ENCODE measurements at places on chromosomes 5 and 9. TPM values are rescaled to one million over a fixed set of nuclear protein-coding genes. Genes with fewer than 3 reads are reported as not detected.
A peak's percentile ranks its signal among the peaks of the same experiment; 100 is the strongest.

DNA sequence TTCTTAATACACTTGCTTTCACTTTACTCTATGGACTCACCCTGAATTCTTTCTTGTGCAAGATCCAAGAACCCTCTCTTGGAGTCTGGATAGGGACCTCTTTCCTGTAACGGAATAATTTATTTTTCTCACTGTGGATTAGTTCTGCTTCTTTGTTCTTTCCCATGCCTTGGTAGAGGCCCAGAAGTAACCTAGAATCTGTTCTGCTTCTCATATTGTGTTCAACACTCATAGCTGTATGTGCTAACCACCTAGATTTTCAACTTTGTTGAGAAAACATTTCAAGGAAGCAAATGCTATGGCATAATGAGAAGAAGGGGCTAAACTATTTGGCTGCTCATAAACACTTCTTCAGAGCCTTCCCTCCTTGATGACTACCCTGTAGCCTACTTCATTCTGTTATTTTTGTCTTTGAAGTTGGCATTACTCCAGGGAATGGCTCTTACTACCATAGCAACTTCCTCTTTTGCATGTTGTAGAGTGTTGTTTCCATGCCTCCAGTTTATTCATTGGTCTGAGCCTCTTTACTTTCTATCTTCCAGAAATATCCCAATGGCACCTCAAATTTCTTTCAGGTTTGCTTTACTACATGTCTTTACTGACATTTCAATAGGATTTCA, 74.3 kb downstream of the KIAA0825 start:
- DNase-seq: no peak

DNA sequence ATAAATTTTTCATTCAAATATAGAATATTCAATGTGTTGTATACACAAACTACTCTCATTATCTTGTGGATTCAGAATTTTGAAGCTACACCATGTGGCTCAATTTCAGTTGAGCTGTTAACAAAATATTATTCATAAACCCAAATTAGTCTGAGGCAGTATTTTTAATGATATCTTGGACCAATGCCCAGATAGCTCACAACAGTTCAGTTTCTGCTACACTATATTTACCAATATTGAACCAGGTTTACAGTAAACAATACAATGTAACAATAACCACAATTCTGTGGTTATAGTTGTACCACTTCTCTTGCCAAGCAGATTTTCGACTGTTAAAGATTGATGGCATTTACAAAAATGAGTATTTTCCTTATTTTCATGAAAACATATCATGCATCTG, 99.9 kb downstream of the SSBP2 start:
- DNase-seq: no peak

DNA sequence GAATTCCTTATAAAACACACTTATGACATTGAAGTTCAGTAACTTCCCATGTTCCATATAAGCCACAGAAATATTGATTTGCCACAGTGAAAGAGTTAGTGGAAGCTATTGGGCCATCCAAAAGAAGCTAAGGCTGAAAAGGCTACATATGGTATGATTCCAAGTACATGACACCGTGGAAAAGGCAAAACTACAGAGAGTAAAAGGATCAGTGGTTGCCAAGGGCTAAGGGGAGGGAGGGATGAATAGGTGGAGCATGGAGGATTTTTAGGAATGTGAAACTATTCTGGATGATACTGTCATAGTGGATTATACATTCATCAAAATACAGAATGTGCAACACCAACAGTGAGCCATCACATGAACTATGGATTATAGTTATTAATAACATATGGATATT, 109.7 kb downstream of the F2RL2 start:
- DNase-seq: no peak

DNA sequence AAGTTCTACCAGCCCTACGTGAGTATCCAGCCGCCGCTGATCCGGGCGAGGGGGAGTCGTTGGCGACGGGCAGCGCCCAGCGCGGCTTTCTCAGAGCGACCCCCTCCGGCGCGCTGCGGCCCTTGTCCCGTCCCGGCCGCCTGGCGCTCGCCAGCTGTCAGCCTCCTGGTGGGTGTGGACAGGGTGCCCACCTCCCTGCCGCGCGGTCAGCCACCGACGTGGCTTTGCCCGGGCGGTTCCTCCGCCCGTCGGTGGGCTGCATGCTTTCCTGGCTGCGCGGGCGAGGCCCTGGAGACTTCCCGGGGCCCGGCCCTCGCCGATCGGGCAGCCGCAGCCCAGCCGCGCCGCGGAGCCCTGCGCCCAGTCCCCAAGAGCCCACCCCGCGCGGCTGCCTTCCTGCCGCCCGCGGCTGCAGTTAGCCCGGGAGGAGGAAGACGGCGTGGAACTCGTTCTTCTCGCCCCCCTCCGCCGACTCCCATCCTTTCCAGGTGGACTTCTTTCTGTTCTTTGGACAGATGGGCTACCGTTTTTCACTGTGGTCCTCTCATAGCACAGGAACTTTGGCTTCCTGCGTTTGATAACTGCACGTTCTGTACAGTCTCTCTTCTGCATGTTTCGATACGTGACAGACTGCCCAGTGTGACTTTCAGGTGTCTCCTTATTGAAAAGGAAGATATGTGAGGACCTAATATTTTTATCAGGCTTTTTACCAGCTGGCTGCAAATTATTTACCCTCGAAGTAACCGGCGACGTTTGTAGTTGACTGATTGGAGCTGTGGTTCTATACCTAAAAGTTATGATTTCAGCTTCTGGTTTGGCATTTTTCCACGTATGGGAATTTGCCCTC, 577 bp downstream of the AP3S1 start:
- peak; percentile 78 for DNase-seq

DNA sequence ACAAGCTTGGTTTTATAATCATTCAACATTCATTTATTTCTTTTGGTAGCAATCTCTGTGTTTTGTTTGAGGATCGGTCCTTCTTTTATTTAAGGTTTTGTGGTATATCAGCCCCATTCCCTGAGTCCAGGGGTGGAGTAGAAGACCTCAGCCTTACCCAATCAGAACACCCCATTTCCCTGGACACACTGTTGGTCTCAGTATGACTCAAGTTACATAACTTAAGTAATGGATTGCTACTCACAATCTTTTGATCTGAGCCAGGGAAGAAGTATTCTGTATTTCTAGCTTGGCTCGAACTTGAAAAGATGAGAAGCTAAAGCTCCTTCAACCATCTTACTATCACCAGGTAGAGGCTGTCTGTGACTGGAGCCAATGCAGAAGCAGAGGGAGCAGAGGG, 175.2 kb upstream of the HAPLN1 start:
- DNase-seq: no peak

DNA sequence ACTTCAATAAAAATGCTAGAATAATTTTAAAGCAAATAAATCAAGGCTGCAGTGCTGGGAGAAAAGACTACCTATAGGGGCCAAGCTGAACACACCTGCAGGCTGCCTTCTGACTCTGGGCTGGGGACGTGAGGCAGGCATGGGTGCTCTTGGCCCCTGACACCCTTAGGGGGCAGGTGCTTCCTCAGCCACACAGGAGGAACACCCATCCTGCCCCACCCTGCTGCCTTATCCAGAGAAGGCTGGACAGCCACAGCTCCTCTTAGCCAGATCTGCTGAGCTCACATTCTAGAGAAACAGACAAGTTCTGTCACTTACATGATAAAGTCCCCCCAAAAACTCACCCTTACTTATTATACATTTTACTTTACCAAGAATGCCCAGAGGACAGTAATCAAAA, 6.6 kb upstream of the LMX1B start:
- DNase-seq: no peak

GRCh38 chr5:107936515-107936914, 265.8 kb upstream of the EFNA5 start:
- no peak for DNase-seq

GRCh38 chr5:40154194-40154593, 525.5 kb upstream of the PTGER4 start:
- no peak for DNase-seq

GRCh38 chr5:109695005-109695926, 5.5 kb downstream of the MAN2A1 start:
- DNase-seq: no peak

- no peak for DNase-seq
These were observed 343.2 kb downstream of the TMEM232 start for GRCh38 chr5:110383231-110383630.

DNA sequence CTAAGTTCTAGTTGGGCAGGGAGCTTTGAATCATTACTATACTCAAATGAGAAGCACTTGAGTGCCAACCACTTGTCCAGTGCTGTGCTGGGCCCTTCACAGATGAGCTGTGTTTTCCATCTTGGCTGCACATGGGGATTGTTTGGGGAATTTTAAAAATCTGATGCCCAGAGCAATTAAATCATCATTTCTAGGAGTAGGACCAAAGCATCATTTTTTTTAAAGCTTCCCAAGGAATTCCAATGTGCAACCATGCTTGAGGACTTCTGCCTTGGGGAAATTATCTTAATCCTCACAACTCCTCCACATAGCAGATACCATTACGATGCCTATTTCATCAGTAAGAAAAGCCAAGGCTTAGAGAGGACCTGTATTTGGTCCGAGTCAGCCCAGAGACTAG, 131.4 kb downstream of the TMEM174 start:
- DNase-seq: no peak

GRCh38 chr5:138336952-138337684, 948 bp upstream of the FAM53C start:
- peak; percentile 88 for DNase-seq

DNA sequence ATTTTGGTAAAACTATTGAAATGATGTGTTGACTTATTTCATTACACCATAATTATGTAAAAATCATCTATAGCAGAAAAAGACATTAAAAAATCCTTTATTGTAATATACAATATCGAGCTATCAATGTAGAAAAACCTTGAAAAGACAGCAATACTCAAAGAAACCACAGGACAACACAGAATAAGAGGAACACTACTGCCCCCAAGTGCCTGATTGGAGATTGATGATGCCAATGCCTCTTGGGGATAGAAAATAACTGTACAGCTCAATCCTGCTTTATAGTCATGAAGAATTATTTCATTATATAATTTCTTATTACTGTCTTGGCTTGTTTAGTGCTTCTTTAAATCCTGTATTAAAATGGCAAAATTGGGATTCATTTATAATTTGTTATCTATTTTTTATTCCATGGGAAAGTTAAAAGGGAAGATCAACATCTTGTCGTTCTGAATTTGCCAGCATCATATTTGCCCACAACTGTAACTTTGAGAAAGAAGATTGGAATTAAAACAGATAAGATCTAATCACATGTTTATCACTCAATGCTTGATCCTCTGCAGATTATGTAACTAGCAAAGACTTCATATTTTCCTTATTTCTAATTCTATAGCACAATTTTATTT, 337.5 kb downstream of the CDH9 start:
- DNase-seq: no peak

GRCh38 chr9:2013743-2014475, 1.2 kb upstream of the SMARCA2 start:
- no peak for DNase-seq

The SPATA31E1 gene
- not detected for total RNA-seq

The DMXL1 gene
- 28.2 TPM for total RNA-seq

The TPM2 gene
- 690 TPM for total RNA-seq

The KIF4B gene
- 0.13 TPM for total RNA-seq

The GLRA1 gene
- not detected for total RNA-seq

The BSPRY gene
- total RNA-seq: 1.7 TPM

The AK6 gene
- total RNA-seq: 35.1 TPM

Data from cardiac septum (tissue), 1 donor.